ENCODE measurements at places on chromosomes 4 and X. TPM values are rescaled to one million over a fixed set of nuclear protein-coding genes. Genes with fewer than 3 reads are reported as not detected.

The CENPVL2 gene
- not detected for total RNA-seq

The MAGEC2 gene
- total RNA-seq = not detected

The SPANXB1 gene
- not detected for total RNA-seq

The EIF2S3 gene
- total RNA-seq = 209 TPM

The ANKRD17 gene
- 58.2 TPM for total RNA-seq

GRCh38 chr4:16622826-16623225 is 275.6 kb downstream of the LDB2 start:
- no peak for DNase-seq

- no peak for DNase-seq
Measured at GRCh38 chr4:83440148-83440814, 15.3 kb downstream of the HELQ start.

DNA sequence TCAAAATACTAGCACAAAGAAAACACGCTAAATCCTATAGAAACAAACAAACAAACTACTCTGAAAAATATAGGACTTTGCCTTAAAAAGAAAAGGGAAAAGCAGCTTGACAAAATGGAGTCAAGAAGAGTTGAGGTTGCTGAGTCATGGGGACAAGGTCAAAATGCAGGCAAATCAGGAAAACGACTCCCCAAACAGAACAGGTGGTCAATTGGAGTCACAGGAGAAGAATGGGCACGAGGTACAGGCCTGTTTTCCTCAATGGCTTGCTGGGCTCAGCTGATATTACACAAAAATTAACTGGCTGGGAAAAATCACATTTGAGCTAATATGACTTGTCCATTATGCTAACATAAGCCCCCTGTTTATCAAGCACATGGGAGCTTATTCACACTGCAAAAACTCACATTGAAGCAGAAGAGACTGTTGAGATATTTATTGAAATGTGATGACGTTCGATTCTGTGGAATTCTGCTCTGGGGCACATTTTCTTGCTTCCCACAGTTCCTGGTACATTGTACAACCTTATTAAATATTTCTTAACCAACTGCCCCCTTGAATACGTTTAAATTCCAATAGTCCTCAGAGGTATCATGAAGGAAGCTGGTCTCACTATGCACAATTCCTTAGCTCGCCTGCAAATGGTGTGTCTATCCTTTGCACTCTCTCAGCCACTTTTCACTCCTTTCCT is 1622.1 kb downstream of the STIM2 start:
- DNase-seq = no peak

GRCh38 chr4:127236889-127237288 is 395.9 kb upstream of the INTU start:
- no peak for DNase-seq

- DNase-seq = no peak
Measured at GRCh38 chr4:107034996-107035818, 906 bp downstream of the DKK2 start.

- no peak for DNase-seq
Measured at GRCh38 chrX:98523026-98523425, 1639.3 kb downstream of the RPA4 start.

DNA sequence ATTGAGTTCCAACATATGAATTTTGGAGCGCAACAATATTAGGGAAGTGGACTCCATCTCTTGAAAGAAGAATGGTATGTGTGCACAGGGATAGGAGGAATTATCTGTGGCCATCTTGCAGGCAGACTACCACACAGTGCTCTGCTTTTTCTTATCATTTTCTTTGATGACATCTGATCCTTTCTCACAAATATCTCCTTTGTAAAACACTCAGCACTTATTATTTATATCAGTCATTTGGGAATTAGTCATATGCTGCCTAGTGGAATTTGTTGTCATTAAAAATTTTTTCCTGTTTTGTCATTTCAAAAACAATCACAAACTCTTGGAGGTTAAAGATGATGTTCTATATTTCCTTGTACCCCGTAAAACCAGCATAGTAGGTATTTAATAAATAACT is 444.3 kb upstream of the ATOH1 start:
- no peak for DNase-seq

DNA sequence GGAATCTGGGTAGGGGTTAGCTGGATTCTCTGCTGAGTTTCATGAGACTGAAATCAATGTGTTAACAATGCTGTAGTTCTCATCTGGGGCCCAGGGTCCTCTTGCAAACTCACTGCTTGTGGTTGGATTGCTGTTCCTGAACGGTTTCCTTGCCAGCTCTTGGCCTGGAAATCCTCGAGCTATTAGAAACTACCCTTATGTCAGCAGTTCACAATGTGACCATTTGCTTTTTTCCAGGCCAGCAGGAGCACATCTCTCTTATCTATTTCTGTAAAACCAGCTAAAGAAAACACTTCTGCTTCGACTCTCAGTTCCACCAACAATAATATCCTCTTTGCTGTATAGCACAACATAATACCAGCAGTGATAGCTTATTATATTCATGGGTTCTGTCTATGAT is 140.1 kb upstream of the TRAM1L1 start:
- DNase-seq = no peak

GRCh38 chr4:36775544-36775943 is 469.0 kb upstream of the NWD2 start:
- DNase-seq = no peak

- DNase-seq = no peak
Measured at GRCh38 chr4:164614329-164614728, 139.6 kb upstream of the SMIM31 start.

- DNase-seq = no peak
Measured at GRCh38 chr4:73851293-73851692, 1.8 kb upstream of the PF4V1 start.

GRCh38 chrX:13076176-13076961 is 31.9 kb upstream of the FAM9C start:
- DNase-seq = no peak

GRCh38 chr4:121338518-121338917 is 42.3 kb downstream of the QRFPR start:
- no peak for DNase-seq

- DNase-seq = no peak
Measured at GRCh38 chr4:184459413-184459812, 14.9 kb downstream of the IRF2 start.

- no peak for DNase-seq
Measured at GRCh38 chr4:1544861-1545281, 138.6 kb upstream of the NKX1-1 start.

DNA sequence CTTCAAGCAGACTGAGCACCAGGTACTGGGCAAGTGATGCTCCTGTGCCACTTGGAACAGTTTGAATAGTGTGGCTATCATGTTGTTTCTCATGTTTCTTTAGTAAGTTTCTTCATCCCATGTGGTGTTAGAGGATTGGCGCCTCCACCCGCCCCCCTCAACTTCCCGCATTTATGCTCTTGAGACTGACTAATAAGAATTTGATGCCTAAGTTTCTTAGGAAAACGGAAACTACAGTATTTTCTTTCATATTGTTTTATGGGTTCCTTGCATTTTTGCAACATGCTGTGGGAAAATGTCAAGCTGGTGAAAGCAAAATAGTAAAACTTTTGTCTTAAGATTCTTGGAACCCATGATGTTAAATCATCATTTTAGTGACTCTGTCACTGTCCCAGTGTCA is 101.2 kb upstream of the SLC4A4 start:
- DNase-seq = no peak

- no peak for DNase-seq
Measured at GRCh38 chrX:13764765-13765164, 30.2 kb downstream of the OFD1 start.

DNA sequence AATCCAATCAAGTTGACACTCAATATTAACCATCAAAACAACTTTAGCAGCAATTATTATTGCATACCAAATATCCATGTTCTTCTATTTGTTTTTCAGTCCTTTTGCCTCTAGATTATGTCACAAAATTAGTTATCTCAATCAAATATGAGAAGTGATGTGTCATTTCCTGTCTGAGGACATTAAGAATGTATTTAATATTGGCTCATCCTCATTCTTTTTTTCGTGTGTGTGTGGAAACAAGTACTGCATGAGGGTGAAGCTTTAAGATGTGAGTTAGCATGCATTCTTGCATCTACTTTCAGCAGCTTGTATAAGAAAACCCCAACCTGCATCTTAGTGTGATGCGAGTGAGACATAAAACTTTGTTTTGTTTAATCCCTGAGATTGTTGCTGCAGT is 301.4 kb downstream of the GRIA2 start:
- DNase-seq = no peak

GRCh38 chr4:7839856-7840255 is 99.8 kb downstream of the AFAP1 start:
- no peak for DNase-seq
